ENCODE measurements at places on chromosomes 5 and 9.

DNA sequence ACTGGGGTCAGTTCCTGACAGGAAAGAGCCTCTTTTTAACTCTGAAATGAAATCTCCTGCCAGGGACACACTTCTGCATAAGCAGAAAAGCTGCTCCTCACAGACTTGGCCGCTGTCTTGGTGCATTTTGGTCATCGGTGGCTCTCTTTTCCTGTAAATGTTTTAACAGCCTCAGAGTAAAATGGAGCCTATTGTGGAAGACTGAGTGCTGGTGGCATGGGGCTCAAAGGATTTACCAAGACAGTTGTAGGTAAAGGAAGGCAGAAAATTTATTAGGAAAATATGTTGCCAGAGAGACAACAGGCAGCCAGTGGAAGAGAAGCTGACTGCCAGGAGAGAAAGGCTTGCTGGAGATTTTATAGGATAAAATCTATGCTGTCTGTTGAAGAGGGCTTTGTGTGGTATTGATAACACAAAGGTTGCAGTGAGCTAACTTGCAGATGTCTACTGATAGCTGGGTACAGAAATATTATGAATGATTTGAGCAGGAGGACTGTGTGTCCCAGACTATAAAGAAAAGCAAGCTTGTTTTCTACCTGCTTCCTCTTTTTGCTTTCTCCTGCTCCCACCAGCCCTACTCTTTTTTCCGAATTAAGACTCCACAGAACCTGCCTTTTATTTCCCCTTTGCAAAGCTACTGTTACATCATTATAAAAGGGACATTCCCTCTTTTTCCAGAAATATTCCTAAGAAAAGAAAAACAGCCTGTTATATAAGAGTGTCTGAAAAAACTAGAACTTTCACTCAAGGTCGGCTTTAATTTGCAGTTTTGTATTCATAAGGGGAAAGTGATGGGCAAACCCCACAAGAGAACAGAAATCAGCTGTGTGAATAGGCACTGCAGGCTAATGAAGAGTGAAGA, 27.9 kb upstream of the IFNA14 start:
- no peak for DNase-seq

GRCh38 chr5:135373736-135374515, 25.1 kb downstream of the MACROH2A1 start:
- DNase-seq = no peak

DNA sequence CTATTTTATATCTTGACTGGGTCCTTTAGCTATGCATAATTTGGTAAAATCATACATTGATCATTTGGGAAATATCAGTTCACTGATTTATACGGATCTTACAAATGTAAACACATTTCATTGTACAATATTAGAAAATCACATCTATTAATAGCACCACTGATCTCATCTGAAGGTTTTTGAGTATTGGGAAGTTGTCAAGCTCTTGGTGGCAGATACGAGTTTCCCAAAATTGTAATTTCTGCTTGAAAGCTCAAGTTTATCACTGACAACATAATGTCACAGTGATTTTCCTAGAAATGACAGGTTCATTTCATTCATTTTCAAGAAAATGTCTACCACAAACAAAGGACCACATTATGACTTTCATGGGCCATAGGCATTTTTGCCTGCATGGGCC, 3.0 kb upstream of the MACROH2A1 start:
- DNase-seq = no peak

DNA sequence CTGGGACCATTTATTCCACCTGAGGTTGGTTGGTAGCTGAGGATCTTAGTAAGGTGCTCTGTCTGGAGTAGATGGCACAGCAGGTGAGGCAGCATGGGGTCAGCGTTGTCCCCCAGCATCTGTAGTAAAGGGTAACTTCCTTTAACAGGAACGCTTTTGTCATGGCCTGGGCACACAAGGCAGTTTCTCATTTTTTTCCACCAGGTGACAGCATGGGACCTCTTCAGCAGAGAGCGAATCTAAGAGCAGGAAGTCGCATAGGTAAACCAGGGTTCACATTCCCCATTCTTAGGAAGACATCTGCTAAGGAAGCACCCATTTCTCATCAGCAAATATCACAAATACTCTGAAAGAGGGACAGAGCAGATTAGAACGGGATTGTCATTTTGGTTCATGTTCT, 56.5 kb downstream of the GPR107 start:
- no peak for DNase-seq

GRCh38 chr9:33163433-33164137, 3.6 kb downstream of the B4GALT1 start:
- DNase-seq = no peak

GRCh38 chr5:16936989-16937438, 926 bp upstream of the MYO10 start:
- no peak for DNase-seq

DNA sequence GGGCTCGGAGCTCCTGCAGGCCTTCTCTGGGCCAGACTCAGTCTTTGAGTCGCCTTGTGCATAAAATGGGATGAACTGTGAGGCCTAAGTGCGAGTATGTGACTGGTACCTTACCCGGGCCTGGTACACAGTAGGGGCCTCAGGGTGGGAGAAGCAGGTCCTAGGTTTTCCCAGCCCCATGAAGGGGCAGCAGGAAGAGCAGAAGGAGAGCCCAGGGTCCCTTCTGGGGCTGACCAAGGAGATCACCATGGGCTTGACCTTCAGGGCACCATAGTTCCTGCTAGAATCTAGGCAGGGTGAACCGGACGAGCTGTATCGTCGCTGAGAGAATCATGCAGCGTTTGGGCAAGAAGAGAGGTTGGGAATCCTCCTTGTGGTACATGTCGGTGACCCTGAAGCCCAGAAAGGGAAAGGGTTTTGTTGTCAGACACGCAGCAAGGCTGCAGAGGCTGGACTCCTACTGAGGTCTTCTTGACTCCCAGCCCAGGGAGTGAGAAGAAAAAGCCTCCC, 373 bp upstream of the PHYKPL start:
- no peak for DNase-seq

GRCh38 chr5:40985501-40985900, 76.2 kb downstream of the C7 start:
- no peak for DNase-seq

GRCh38 chr5:151155775-151156506, 1.6 kb downstream of the ANXA6 start:
- no peak for DNase-seq

DNA sequence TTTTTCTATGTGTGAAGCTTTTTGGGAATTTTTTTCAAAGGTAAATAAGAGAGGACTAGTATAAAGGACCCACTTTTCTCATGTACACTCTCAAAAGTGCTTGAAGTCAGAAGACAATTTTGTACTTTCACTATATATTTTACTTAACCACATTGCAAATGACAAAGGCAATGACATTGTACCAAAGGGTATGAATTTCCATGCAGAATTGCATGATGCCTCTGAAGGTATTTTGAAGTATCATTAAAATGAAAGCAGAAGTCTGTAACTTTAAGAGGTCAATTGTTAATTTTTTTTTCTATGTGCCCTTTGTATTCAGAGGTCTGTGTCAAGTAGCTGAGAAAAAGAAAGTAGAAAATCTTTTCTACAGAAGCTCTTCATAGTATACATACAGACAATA, 84.7 kb downstream of the ST8SIA4 start:
- no peak for DNase-seq

DNA sequence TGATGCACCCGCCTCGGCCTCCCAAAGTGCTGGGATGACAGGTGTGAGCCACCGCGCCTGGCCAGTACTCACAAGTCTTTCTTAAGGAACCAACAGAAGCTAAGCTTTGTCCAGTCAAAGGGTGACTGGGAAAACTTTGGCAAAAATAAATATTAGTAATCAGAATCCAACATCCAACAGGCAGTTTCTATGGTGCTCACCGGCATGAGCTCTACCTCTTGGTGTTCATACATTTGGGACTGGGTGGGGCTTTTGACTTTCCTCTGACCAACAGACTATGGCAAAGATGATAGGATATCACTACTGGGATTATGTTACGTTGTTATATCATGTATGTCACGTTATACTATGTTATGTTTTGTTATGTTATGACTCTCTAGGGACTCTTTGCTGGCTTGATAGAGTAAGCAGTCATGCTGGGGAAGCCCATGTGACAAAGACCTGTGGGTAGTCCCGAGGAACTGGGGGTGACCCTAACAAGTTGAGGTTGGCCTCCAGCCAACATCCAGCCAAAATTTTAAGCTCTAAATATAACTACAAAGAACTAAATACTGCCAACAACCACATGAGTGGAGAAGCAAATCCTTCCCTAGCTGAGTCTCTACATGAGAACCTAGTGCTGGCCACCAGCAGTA, 6.0 kb downstream of the RASGEF1C start:
- no peak for DNase-seq

GRCh38 chr5:154242442-154242841, 51.9 kb downstream of the GALNT10 start:
- no peak for DNase-seq

DNA sequence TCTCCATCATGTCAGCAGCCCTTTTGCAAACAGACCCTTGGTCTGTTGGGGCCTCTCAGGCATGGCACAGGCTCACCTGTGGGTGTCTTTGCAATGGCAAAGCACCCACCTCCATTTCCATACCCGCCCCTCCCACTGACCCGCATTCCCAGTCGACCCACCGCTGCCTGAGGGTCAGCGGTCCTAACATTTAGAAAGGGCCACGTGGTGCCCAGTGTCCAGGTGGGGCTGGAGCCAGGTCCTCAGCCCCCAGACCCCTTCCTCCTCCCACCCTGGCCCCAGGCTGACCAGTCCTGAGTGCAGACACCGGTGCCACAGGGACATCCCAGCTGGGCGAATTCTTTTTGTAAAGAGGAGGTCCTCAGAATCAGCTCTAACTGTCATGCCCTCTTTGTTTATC, 43.3 kb upstream of the CEP72 start:
- no peak for DNase-seq

GRCh38 chr5:151819830-151820229, 48.1 kb downstream of the G3BP1 start:
- DNase-seq = no peak

DNA sequence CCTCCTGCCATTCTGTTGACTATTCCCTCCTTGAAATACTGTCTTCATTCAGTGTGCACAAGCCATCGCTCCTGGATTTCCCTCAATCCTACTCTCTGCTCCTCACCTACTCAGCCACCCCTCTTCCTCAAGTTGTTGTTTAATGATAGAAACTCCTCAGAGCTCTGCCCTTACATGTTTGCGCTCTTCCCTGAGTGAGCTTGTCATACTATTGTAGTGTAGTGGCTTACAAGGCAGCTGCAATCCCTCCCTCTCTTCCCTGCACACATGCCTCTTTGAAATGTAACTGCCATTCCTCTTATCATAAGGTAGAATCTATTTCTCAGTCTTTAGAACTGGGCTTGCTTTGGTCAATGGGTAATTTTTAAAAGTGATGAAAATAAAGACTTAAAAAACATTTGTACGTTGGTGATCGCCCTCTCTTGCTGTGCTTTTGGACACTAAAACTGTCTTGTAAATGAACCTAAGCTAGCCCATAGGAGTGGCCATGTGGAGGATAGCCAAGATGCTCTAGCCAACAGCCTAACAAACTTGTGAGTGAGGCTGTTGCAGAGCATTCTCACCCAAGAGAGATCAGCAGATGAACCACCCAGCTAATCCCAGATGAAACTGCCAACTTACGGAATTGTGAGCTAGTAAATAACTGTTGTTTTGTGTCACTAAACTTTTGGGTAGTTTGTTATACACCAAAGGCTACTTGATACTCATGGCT, 18.1 kb upstream of the SMAD5 start:
- DNase-seq = no peak

DNA sequence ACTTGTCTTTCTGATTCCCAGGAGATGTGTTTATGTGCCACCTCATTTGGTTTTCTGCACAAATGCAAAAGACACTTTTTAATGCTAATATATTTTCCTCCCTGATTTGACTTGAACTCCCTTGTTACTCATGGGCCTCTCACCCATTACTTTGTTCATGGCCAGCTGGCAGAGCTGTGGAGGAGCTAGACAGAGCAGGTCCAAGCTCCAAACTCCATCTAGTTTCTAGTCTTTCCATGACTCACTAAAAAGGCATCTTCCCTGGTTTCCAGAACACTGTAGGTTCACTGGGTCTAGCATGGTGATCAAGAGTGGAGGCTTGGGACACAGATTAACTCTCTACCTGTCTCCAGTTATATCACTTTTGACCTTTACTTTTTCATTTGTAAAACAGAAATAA, 161.0 kb upstream of the SLC28A3 start:
- DNase-seq = no peak

GRCh38 chr9:93093127-93093876, 2.7 kb upstream of the CARD19 start:
- DNase-seq = no peak

DNA sequence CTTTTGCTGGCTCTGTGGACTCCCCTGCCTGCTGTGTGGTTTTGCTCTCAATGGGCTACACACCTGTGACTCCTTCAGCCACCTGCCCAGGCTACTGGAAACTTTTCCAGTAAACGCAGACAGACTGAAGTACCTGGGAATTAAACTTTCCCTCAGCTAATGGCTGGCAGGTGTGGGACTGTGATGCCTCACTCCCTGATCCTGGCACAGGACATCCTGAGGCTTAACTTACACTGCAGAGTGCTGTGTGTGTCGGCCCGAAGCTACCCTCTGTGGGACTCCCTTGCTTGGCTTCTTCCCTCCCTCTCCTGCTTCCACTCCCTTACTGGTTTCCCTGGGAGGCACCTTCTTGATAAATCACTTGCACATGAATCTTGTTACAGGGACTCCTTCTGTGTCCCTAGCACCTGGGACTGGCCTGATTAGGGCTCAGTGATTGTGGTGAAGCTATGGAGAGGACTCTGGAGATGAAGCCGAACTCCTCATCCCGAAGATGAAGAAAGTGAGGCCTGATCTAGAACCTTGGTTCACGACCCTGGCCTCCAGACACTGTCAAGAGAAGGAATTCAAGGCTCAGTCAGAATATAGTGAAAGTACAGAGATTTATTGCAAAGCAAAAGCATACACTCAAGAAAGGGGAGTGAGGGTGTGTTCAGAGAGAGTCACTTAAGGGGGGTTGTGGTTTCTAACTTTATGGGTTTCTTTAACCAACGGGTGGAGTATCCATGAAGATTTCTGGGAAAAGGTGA, 113.4 kb upstream of the ALDH1B1 start:
- DNase-seq = no peak

DNA sequence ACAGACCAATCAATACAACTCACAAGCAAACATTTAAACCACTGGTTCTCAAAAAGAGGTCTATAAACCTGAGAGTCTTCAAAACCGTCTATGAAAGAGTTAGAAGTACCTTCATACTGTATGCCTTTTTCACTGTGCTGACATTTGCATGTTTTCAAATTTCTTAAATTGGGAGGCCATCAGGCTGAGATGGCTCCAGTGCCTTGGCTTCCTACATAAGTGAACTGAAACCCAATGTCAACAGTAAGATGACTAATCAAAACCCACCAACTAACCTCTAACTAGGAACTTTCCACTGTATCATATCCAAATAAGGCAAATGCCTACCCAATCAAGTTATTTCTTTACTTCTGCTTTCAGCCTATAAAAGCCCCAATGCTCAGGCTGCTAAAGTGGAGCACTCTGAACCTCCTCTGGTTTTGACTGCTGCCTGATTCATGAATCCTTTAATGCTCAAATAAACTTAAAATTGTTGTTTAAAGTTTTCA, 35.1 kb downstream of the FAM13B start:
- no peak for DNase-seq
